ENCODE measurements at places on chromosomes 2 and 18.

GRCh38 chr2:105868060-105868459, 123.3 kb downstream of the NCK2 start:
- DNase-seq = no peak

- DNase-seq = no peak
These were observed 1.5 kb downstream of the FASTKD1 start for GRCh38 chr2:169572189-169572588.

DNA sequence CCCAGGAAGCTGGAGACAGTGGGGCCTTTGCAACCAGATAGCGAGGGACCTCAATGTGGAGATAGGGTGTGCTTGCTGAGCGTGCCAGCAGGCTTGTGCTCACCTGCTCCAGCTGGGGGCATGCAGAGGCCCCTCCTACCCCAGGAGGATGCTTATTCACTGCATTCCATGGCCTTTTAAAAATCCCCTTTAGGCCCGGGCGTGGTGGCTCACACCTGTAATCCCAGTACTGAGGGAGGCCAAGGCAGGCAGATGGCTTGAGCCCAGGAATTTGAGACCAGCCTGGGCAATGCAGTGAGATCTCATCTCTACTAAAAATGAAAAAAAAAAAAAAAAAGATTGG, 54.5 kb downstream of the ODC1 start:
- DNase-seq = peak; percentile 85

- DNase-seq = no peak
These were observed 205.9 kb downstream of the PTGR3 start for GRCh38 chr18:75003039-75003438.

DNA sequence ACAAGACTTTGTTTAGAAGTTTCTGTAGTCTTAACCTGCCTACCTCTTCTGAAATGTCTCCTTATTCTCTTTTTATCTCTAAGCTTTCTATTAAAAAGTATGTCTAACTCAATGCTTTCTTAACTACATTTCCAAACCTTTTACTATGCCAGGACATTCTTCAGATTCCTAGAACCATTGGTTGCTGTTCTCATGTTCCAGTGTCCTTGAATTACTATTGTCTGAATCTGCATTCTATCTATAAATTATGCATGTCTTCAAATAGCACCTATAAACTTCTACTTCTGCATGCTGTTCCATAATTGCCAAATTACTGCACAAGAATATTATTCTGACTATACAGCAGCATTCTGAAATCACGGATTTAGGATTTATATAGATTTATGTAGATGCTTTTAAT, 166.0 kb upstream of the VWC2L start:
- no peak for DNase-seq

GRCh38 chr2:113237604-113238160, 41.0 kb downstream of the PAX8 start:
- peak; percentile 35 for DNase-seq

GRCh38 chr2:109299536-109299935, 170.5 kb downstream of the SH3RF3 start:
- no peak for DNase-seq

DNA sequence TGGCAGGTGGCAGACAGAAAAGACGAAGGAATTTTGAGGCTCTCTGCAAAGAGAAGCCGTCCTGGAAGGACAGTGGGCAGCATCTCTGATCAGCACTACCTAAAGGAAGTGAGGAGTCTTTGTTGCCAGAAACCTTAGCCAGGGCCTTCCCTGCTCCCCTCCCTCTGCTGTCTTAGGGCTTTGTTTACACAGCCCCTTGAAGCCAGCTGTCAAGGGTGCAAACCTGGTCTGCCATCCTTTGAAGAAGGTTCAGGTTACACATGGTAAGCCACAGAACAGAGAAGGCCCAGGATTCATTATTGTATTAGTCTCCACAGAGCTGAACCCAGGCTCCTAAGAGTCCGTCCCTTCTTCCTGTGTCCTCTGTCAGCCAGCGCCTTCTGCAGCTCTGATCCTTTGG, 356.7 kb downstream of the TGIF1 start:
- no peak for DNase-seq

- no peak for DNase-seq
These were observed 890.1 kb upstream of the PIK3C3 start for GRCh38 chr18:41064916-41065315.

- no peak for DNase-seq
These were observed 138.7 kb downstream of the SPP2 start for GRCh38 chr2:234189230-234189629.

GRCh38 chr2:108417254-108417653, 31.8 kb upstream of the GCC2 start:
- peak; percentile 3 for DNase-seq

DNA sequence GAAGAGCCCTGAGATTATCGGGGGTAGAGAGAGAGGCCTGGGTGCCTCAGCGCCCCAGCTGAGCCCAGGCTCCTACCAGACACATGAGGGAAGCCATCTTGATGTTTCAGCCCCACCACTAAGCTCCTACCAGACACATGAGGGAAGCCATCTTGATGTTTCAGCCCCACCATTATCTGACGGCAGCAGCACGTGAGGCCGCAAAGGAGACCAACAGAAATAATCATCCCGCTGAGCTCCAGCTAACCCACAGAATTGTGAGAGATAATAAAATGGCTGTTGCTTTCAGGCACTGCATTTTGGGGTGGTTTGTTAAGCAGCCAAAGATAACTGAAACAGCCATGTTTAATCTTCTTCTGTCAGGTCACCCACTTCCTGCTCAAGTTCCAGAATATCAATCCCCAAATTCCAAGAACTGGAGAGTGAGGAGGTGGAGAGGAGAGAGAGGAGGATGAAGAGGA, 29.3 kb upstream of the SOS1 start:
- no peak for DNase-seq

DNA sequence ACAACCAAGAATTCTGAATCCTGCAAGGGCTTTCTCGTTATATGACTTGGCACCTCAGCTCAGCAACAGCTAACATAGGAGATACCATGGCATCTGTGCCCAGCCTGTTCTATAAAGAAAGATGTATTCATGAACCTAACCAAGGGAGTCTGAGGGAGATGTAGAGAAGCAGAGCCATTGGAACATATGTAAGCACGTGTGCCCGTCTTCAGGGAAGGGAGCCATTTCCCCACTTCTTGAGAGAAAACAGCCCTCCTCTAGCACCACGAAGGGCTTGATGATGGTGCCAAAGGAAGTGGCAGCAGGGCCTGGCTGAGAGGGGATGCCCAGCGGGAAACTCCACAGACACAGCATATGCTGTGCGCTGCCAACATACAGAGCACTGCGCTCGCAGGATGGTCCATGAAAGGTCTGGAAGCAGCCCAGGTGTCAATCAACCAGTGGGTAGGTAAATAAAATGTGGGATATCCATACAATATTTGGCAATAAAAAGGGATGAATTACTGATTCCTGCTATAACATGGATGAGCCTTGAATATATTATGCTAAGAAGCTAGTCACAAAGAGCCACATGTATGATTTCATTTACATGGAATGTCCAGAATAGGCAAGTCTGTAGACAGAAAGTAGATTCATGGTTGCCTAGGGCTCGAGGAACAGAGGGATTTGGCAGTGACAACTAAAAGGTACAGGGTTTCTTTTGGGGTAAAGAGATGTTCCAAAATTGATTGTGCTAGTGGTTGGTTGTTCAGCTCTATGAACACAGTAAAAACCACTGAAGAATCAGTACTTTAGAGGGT, 16.1 kb downstream of the TMEM247 start:
- DNase-seq = no peak

All from trophoblast cell (in vitro differentiated cells and primary cell).